ENCODE measurements at places on chromosomes 7 and 10. TPM values are rescaled to one million over a fixed set of nuclear protein-coding genes. Genes with fewer than 3 reads are reported as not detected.

Gene MRPS24
- 52.2 TPM for total RNA-seq

Gene HTRA1
- total RNA-seq: not detected

Gene CRYGN
- not detected for total RNA-seq

DNA sequence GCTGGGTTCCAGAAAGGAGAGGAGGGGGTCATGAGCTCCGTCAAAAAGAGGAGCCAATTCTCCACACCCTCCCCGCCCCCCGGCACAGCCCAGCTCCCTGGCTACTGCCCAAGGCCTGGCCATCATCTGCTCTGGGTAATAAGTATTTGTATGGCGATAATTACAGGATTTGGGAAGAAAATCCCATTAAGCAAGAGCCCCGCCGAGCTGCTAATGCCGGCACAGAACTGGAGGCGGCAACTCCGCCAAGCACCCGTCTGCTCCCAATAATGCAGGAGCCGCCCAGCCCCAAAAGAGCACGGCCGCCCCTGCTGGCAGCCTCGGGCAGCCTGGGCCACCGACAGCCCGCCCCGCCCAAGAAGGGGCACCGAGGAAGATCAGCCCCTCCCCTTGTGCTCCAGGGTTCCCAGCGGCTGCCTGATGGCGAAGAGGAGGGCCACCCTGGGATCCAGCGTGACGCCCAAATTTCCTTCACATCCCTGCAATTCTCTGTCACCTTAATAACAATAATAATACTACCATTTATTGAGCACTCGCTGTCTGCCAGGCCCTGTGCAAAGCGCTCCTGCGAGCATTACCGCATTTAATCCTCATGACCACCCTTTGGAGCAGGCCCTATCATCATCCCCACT lies 5.9 kb downstream of the SLIT1 start:
- no peak overlapping the region for H3K27ac ChIP-seq
- no peak overlapping the region for H3K4me3 ChIP-seq
- no peaks in the 10 kb centered on the region for H3K27me3 ChIP-seq

- H3K4me1 ChIP-seq: no peaks in the 10 kb centered on the region
- no peaks in the 10 kb centered on the region for H3K36me3 ChIP-seq
- no peak overlapping the region for H3K4me3 ChIP-seq
- no peaks in the 10 kb centered on the region for H3K27me3 ChIP-seq
- H3K27ac ChIP-seq: no peak overlapping the region
Measured at GRCh38 chr10:55163388-55163979, 362.5 kb upstream of the PCDH15 start.

GRCh38 chr10:228366-228765 lies 93.1 kb downstream of the ZMYND11 start:
- no peak overlapping the region for H3K27ac ChIP-seq
- DNase-seq: no peak
- no peaks in the 10 kb centered on the region for H3K36me3 ChIP-seq
- no peaks in the 10 kb centered on the region for H3K4me1 ChIP-seq
- H3K4me3 ChIP-seq: no peak overlapping the region

- no peak overlapping the region for H3K27ac ChIP-seq
- no peak overlapping the region for H3K4me3 ChIP-seq
- no peak for DNase-seq
Measured at GRCh38 chr10:47456794-47457527, 27.0 kb downstream of the ANXA8 start.

Measured in CD4-positive, alpha-beta memory T cell (primary cell).